Right atrium auricular region (tissue), 2 donors: ENCODE measurements at places on chromosomes 13 and 19. TPM values are rescaled to one million over a fixed set of nuclear protein-coding genes. Genes with fewer than 3 reads are reported as not detected.

ITGBL1 gene
- total RNA-seq = 5.4 TPM

CACNG6 gene
- total RNA-seq = not detected

DNA sequence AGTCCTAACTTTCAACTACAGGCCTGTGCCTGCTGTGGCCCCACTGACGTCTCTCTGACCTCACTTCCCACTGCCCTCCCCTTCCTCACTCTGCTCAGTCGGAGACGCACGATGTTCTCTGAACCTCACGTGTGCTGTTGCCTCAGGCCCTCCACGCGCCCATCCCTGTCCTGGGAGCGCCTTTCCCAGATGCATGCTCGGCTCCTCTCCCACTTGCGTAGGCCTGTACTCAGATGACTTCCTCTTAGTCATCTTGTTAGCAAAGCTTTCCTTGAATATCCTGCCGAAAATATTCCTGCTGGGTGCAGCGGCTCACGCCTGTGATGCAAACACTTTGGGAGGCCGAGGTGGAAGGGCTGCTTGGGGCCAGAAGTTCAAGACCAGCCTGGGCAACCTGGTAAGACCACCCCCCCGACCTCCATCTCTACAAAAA lies 9.3 kb upstream of the SYT5 start:
- no peak overlapping the region for H3K27ac ChIP-seq
- H3K4me3 ChIP-seq = no peak overlapping the region
- H3K4me1 ChIP-seq = no peaks in the 10 kb centered on the region
- peak; percentile 67 for DNase-seq

- DNase-seq = no peak
- no peaks in the 10 kb centered on the region for H3K27me3 ChIP-seq
- no peak overlapping the region for H3K4me3 ChIP-seq
- no peaks in the 10 kb centered on the region for H3K4me1 ChIP-seq
These were observed 8.6 kb downstream of the KCTD15 start for GRCh38 chr19:33805313-33805712.

GRCh38 chr13:72932250-72932649 lies 126.6 kb upstream of the KLF5 start:
- H3K27ac ChIP-seq = no peak overlapping the region
- no peak for DNase-seq
- no peaks in the 10 kb centered on the region for H3K4me1 ChIP-seq
- H3K4me3 ChIP-seq = no peak overlapping the region

DNA sequence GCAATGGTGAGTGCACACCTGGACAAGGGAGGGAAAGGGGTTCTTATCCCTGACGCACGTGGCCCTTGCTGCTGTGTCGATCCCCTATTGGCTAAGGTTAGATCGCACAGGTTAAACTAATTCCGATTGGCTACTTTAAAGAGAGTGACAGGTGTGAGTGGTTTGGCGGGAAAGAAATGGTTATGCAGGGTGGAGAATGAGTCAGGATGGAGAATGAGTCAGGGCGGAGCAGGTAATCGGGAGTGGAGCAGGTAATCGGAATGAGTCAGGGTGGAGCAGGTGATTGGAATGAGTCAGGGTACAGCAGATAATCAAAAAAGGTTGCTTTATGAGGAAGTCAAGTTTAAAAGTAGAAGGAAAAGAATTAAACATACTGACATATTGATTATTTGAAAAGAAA lies 24.4 kb upstream of the SIAH3 start:
- H3K4me3 ChIP-seq = no peak overlapping the region
- H3K36me3 ChIP-seq = no peaks in the 10 kb centered on the region
- H3K27me3 ChIP-seq = no peaks in the 10 kb centered on the region
- H3K4me1 ChIP-seq = no peaks in the 10 kb centered on the region

GRCh38 chr13:100382785-100383184 lies 205.8 kb downstream of the GGACT start:
- no peak for DNase-seq
- no peaks in the 10 kb centered on the region for H3K36me3 ChIP-seq
- no peak overlapping the region for H3K27ac ChIP-seq

DNA sequence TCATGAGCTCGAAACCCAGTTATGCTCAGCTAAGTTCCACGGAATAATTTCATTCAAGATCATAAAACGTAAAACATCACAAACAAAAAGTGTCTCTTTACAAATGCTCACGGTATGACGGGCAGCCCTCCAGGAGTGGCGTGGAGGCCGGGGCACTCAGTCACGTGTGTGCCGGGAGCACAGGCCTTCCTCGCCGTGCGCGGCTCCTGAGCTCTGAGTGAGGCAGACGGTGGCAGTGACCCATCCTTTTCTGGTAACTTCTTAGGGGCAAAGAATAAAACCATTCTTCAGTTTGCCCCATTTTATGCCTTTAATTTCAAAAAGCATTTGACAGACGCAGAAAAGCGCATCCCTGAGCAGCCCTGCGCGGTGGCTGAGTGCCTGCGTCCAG lies 72.8 kb downstream of the ATP11A start:
- no peaks in the 10 kb centered on the region for H3K36me3 ChIP-seq
- no peak overlapping the region for H3K4me3 ChIP-seq
- H3K27me3 ChIP-seq = no peaks in the 10 kb centered on the region
- H3K27ac ChIP-seq = peak overlapping the region; percentile 56

GRCh38 chr19:27795369-27795768 lies 1417.6 kb downstream of the UQCRFS1 start:
- H3K27ac ChIP-seq = no peak overlapping the region
- DNase-seq = no peak
- no peaks in the 10 kb centered on the region for H3K4me1 ChIP-seq
- peak overlapping the region; percentile 66 for H3K4me3 ChIP-seq

HIPK4 gene
- 1.0 TPM for total RNA-seq

- no peak overlapping the region for H3K4me3 ChIP-seq
- DNase-seq = no peak
- H3K36me3 ChIP-seq = no peaks in the 10 kb centered on the region
- no peaks in the 10 kb centered on the region for H3K4me1 ChIP-seq
- no peaks in the 10 kb centered on the region for H3K27me3 ChIP-seq
These were observed 63.9 kb downstream of the DLEU7 start for GRCh38 chr13:50779443-50780200.

- no peak overlapping the region for H3K4me3 ChIP-seq
- no peak for DNase-seq
These were observed 115.5 kb downstream of the FGF14 start for GRCh38 chr13:102286326-102286725.

DNA sequence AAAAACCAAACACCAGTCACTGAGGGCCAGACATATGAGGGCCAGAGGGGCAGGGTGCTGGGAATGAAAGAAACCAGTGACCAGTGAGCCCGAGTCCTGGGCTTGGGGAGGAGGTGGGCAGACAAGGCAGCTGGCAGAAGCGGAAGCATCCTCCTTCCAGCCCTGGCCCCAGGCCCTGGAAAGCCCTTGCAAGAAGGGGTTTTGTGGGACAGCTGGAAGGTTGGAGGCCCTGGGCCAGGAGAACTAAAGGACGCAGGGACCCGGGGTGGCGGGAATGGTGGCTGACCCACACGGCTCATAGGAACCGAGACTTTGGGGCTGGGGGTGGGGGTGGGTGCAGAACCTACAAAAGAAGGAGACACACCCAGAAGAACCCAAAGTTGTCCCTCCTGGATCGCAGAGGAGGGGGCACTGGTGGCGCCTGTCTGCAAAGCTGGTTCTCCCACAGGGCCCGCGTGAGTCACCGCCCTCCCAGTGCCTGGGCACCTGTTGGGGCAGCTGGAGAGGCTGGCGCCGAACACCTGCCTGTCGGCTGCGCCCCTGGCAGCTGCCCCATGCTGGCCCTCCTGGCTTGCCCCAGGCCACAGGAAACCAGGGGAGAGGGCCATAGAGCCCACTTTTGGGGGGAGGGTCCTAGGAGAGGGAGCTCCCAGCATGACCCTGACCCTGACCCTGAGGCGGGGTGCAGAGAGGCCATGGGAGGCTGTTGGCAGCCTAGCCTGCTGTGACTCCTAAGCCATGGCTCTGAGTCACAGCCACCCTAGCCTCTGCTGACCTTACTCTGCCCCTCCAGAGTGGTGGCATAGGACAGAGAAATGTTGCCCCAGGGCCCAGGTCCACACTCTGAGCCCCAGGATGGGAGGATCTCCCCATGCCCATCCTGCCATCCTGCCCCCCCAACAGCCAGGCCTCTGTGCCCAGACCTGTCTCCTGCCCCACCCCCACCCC lies 802 bp downstream of the DMPK start:
- peaks cover 80% of the 10 kb centered on the region for H3K4me1 ChIP-seq
- peak overlapping the region; percentile 71 for H3K4me3 ChIP-seq
- no peak for DNase-seq
- peaks cover 43% of the 10 kb centered on the region for H3K36me3 ChIP-seq

GRCh38 chr19:45643024-45643926 lies 4.1 kb upstream of the EML2 start:
- no peaks in the 10 kb centered on the region for H3K4me1 ChIP-seq
- H3K4me3 ChIP-seq = no peak overlapping the region
- H3K27ac ChIP-seq = no peak overlapping the region
- DNase-seq = peak; percentile 84
- H3K36me3 ChIP-seq = no peaks in the 10 kb centered on the region

ARID3A gene
- 3.4 TPM for total RNA-seq

GRCh38 chr13:110713981-110714796 lies 689 bp downstream of the ING1 start:
- no peaks in the 10 kb centered on the region for H3K4me1 ChIP-seq
- H3K4me3 ChIP-seq = peak overlapping the region; percentile 65
- no peaks in the 10 kb centered on the region for H3K27me3 ChIP-seq
- peak overlapping the region; percentile 99 for H3K27ac ChIP-seq
- DNase-seq = peak; percentile 62
- no peaks in the 10 kb centered on the region for H3K36me3 ChIP-seq

- no peak overlapping the region for H3K27ac ChIP-seq
- H3K27me3 ChIP-seq = no peaks in the 10 kb centered on the region
- no peak overlapping the region for H3K4me3 ChIP-seq
- peak; percentile 61 for DNase-seq
These were observed 100.9 kb downstream of the NDFIP2 start for GRCh38 chr13:79581870-79582315.

- no peaks in the 10 kb centered on the region for H3K4me1 ChIP-seq
- no peak overlapping the region for H3K4me3 ChIP-seq
- H3K36me3 ChIP-seq = no peaks in the 10 kb centered on the region
- H3K27me3 ChIP-seq = no peaks in the 10 kb centered on the region
These were observed 528.8 kb upstream of the PCDH20 start for GRCh38 chr13:61944329-61944929.

DNA sequence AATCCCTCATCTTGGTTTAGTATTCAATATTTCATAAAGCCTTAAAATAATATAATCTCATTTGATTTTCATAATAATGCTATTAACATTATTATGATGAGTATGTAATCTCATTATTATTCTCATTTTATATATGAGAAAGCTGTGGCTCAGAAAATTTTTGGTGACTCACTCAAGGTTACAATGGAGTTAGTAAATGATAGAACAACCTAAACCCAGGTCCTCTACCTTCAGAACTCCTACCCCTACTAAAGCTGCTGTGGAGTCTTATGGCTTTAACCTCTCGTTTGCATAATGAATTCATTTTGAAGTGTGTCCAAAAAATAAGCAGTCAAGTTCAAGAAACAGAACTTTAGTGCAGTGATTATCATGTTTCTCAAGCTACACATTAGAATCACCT lies 226.3 kb downstream of the TBC1D4 start:
- H3K36me3 ChIP-seq = no peaks in the 10 kb centered on the region
- no peaks in the 10 kb centered on the region for H3K27me3 ChIP-seq
- no peak for DNase-seq
- no peak overlapping the region for H3K27ac ChIP-seq

DNA sequence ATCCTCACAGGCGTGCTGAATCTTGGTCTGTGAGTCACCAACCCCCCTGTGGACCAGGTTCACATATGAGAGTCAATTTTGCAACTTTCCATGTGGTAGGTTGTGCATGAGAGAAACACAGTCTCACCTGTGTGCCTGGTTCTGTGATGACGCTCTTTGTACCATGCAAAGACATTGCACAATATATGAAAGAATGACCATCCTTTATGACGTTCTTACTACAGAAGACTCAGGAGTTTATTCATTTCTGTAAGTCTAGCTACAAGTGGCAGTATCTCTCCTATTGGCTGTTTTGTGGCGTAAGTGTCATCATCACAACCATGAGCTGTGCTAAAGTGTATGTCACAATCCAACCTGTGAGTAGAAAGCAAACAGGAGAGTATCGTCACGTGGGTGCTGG lies 43.8 kb upstream of the ZNF728 start:
- no peak overlapping the region for H3K4me3 ChIP-seq
- H3K27me3 ChIP-seq = no peaks in the 10 kb centered on the region
- no peak overlapping the region for H3K27ac ChIP-seq
- H3K4me1 ChIP-seq = no peaks in the 10 kb centered on the region
- no peaks in the 10 kb centered on the region for H3K36me3 ChIP-seq

PTGIR gene
- 7.0 TPM for total RNA-seq

- no peak overlapping the region for H3K4me3 ChIP-seq
- peaks cover 17% of the 10 kb centered on the region for H3K4me1 ChIP-seq
- H3K27me3 ChIP-seq = no peaks in the 10 kb centered on the region
- no peak overlapping the region for H3K27ac ChIP-seq
- DNase-seq = no peak
- no peaks in the 10 kb centered on the region for H3K36me3 ChIP-seq
These were observed 133.8 kb downstream of the RXFP2 start for GRCh38 chr13:31873145-31873544.

GRCh38 chr13:113205428-113205931 lies 3.0 kb downstream of the PCID2 start:
- H3K36me3 ChIP-seq = no peaks in the 10 kb centered on the region
- H3K27ac ChIP-seq = no peak overlapping the region
- no peak for DNase-seq
- H3K4me3 ChIP-seq = no peak overlapping the region

DNA sequence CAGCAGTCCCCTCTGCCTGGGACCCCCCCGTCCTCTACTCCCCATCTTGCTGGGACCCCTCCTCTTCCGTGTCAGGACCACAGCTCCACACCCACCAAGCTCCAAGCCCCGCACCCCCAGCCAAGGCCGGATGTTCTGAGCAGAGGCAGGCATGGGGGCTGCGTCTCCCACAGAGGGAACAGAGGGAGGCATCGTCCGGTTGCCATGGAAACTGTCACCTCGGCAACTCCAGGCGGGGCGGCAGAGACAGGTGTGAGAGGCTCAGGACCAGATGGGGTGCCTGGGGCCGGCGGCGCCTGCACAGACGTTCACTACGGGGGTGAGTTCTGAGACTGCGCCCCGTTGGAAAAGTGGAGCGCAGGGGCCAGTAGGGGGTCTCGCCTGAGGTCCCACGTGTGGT lies 5.4 kb downstream of the RNU6-9 start:
- no peaks in the 10 kb centered on the region for H3K27me3 ChIP-seq
- no peak overlapping the region for H3K27ac ChIP-seq
- H3K36me3 ChIP-seq = peaks cover 17% of the 10 kb centered on the region
- H3K4me1 ChIP-seq = peaks cover 3% of the 10 kb centered on the region

DNA sequence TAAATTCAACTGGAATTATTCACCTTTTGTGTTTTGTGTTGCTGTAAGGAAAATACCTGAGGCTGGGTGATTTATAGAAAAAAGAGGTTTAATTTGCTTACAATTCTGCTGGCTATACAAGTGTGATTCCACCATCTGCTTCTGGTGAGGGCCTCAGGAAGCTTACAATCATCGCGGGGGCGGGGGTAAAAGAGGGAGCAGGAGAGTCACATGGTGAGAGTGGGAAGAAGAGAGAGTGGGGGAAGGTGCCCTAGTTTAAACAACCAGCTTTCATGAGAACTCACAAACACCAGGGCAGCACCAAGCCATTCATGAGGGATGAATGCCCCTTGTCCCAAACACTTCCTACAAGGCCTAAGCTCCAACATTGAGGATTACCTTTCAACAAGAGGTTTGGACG lies 760.7 kb upstream of the PCDH9 start:
- H3K4me3 ChIP-seq = no peak overlapping the region
- H3K27me3 ChIP-seq = no peaks in the 10 kb centered on the region
- H3K4me1 ChIP-seq = no peaks in the 10 kb centered on the region
- DNase-seq = no peak
- H3K36me3 ChIP-seq = no peaks in the 10 kb centered on the region
